Body of pancreas (tissue), 4 donors: ENCODE measurements at places on chromosomes 13 and 19. TPM values are rescaled to one million over a fixed set of nuclear protein-coding genes. Genes with fewer than 3 reads are reported as not detected.

DNA sequence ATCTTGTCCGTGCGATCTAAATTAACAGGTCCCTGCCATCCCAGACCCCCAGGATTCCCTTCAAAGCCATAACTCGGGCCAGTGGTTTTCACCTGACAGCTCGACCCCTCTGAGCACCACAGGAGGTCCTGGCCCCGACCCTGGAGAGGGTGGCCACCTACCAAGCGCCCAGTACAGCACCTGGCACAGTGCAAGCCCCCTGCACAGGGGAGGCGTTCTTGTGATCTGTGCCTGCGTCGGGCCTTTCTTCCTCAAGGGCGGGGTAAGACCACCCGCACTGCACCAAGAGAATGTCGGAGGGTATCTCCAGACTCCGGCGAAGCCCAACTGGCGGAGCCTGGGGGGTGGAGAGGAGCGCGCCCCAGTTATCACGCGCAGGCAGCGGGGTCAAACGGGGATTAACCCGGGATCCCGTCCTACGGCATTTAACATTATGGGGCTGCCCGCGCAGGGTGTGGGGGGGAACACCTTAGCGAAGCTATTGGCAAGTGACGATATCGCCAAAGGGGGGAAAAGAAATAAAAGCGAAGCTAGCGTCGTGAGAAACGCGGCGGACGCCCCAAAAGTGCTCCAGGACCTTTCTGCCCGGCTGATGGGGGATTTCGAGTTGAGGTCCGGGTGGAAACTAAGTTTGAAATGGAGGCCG is 1.3 kb upstream of the HNRNPL start:
- DNase-seq, result peak; percentile 27

The SPHK2 gene
- total RNA-seq, result 8.3 TPM

GRCh38 chr19:55173186-55173713 is 6.8 kb upstream of the DNAAF3 start:
- DNase-seq, result no peak

DNA sequence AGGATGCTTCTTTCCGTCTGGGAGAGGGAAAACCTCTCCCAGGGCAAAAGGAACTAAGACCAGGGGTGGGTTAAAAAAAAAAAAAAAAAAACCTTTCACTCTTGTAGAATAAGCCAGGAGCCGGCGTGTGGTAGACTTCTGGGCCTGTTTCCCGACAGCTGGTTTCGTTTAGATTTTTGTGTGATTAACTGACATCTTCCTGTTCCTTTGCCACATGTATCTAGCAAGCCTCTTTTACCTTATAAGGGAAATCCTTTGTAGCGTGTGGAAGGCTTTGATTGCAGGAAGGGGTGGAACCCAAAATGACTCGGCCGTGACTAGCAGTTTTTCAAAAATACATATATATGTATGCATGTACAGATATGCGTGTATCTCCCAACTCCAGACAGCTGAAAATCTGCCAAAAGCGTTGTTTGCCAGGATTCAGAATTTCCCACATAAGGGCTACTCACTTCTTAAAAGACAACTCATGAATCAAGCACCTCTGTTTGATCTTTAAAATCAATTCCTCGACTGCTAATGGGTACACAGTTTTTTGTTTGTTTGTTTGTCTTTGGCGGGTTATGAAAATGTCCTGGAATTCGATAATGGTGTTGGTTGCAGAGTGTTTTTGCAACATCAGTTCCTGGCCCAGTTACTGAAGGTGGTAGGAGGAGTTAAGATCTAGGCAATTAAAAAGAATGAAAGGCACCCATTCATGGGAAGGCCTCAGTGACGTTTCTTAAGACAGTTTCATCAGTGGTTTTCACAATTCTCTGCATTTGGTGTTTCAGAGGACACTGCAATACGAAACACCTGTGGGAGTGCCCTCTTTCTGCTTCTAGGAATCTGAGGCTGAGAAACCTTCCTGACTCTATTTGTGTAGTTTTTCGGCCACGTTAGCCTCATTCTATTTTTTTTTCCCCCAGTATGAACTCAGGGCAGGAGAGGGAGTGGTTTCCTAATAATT is 2.7 kb downstream of the TPM4 start:
- no peak for DNase-seq

DNA sequence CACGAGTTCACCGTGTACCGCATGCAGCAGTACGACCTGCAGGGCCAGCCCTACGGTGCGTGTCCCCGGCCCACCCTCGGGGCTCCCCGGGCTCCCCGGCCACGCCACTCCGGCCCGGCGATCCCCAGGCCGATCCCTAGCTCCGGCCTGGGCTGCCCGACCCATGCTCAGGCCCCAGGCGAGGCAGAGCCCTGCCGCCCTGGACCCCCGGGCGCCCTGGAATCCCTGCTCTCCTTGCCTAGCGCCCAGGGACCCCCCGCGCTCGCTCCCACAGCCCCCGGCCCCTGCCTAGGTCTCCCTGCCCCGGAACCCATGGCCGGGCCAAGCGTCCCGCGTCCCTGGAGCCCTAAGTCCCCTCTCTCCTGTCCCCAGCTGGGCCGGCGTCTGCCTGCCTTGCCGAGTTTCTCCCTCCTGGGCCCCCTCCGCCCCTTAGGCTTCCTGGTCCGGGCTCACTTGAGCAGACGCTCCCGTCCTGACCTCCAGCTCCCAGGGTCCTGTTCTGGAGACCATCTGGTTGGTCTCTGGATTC is 494 bp downstream of the NCLN start:
- DNase-seq, result peak; percentile 29

The ZNF534 gene
- total RNA-seq, result not detected

GRCh38 chr13:21289475-21289874 is 113.0 kb downstream of the MRPL57 start:
- DNase-seq, result no peak

DNA sequence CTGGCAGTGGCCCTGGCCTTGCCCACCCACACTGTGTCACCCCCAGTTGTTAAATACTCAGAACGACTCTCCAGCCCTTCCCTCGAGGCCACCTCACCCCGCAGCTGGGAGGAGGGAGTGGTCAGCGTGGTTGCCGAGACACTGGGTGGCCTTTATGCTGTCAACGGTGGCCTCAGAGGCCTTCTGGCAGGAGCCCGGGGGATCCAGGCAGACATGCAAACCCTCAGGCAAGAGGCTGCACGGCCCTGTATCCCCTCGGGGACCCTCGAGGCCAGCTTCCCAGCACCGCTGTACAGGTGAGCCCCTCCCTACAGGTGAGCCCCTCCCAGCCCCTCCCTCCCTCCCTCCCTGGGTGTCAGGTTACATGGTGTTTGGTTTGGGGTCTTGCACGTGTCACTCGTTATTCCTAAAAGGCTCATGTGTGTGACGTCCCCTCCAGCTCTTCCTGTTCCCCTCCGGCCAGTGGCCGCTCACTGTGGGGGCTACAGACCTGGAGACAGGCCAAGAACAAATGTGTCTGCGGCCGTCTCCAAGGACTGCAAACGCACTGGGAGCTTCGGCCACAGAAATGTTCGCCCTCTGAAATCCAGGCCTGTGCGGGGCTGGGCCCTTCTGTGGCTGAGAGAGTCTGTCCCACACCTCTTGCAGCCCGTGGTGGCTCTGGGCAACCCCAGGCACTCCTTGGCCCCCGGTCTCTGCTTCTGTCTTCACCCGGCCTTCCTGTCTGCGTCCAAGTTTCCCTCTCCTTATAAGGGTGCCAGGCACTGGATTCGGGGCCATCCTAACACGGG is at the start of gene TEKTIP1:
Gene TEKTIP1 (plus strand): TSS at position 210 of the 791 bp plus-strand sequence. CDS start 4 bp downstream, at position 214.
- no peak for DNase-seq

- no peak for DNase-seq
These were observed 567.7 kb downstream of the GPC6 start for GRCh38 chr13:93794197-93794885.
